ENCODE measurements at places on chromosomes 4 and X. TPM values are rescaled to one million over a fixed set of nuclear protein-coding genes. Genes with fewer than 3 reads are reported as not detected.

Gene GPR119
- total RNA-seq, result not detected

Gene CT45A10
- total RNA-seq, result not detected

Gene PNMA6E
- total RNA-seq, result under 0.01 TPM

Gene F11
- not detected for total RNA-seq

Gene STIM2
- 37.9 TPM for total RNA-seq

Gene C4orf50
- total RNA-seq, result not detected

Gene PROM1
- total RNA-seq, result 4.0 TPM

All from mammary epithelial cell (primary cell).